Activated naive CD8-positive, alpha-beta T cell treated with anti-CD3 and anti-CD28 coated beads for 36 hours (primary cell): ENCODE measurements at places on chromosomes 5 and 9. TPM values are rescaled to one million over a fixed set of nuclear protein-coding genes. Genes with fewer than 3 reads are reported as not detected.

Gene KIF4B
- not detected for total RNA-seq

Gene ADCY2
- not detected for total RNA-seq

Gene LRRC14B
- total RNA-seq, result not detected

Gene HAVCR1
- total RNA-seq, result 0.22 TPM

Gene TGFBI
- total RNA-seq, result not detected

Gene WNT8A
- total RNA-seq, result not detected

Gene ADAMTS19
- total RNA-seq, result not detected

Gene BAAT
- 0.06 TPM for total RNA-seq

Gene ALDH1A1
- not detected for total RNA-seq

Gene ELOVL7
- total RNA-seq, result 0.31 TPM

Gene GPRIN1
- 1.7 TPM for total RNA-seq

DNA sequence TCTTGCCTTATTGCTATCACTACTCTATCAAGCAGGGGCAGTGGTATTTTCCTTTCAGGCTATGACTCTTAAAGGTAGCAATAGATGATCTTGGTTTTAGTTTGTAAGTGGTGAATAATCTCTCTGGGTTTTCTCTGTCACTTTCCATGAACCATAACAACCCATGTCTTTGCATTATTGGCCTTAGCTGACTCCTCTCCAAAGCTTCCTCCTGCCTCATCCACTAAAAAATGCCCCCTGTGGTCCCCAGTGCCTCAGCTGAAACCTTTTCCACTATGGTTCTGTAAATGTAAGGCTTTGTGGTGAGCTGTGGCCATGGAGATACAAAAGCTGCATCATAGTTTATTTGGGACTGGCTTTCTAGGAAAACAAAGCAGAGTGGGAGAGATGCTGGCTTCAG is 128.8 kb downstream of the GPBP1 start:
- H3K36me3 ChIP-seq, result no peaks in the 10 kb centered on the region
- peak overlapping the region; percentile 57 for H3K27ac ChIP-seq
- peaks cover 3% of the 10 kb centered on the region for H3K27me3 ChIP-seq
- H3K4me3 ChIP-seq, result no peak overlapping the region

DNA sequence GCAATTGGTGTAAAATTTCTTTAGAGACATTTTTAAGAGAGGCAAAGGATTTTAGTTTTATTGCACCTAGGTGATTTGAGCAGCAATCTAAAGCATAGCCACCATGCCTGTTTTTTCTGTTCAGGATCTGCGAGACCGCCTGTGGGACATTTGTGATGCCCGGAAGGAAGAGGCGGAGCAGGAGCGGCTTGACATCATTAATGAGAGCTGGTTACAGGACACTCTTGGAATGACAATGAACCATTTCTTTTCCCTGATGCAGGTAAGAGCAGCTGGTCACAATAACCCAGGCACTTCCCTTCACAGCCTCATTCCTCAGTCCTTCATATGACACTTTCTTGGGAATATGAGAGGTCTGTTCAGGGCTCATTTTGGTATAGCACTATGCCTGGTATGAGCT is 103.2 kb upstream of the IL7R start:
- peaks cover 15% of the 10 kb centered on the region for H3K4me1 ChIP-seq
- no peak for DNase-seq
- no peak overlapping the region for H3K4me3 ChIP-seq
- no peak overlapping the region for H3K27ac ChIP-seq

DNA sequence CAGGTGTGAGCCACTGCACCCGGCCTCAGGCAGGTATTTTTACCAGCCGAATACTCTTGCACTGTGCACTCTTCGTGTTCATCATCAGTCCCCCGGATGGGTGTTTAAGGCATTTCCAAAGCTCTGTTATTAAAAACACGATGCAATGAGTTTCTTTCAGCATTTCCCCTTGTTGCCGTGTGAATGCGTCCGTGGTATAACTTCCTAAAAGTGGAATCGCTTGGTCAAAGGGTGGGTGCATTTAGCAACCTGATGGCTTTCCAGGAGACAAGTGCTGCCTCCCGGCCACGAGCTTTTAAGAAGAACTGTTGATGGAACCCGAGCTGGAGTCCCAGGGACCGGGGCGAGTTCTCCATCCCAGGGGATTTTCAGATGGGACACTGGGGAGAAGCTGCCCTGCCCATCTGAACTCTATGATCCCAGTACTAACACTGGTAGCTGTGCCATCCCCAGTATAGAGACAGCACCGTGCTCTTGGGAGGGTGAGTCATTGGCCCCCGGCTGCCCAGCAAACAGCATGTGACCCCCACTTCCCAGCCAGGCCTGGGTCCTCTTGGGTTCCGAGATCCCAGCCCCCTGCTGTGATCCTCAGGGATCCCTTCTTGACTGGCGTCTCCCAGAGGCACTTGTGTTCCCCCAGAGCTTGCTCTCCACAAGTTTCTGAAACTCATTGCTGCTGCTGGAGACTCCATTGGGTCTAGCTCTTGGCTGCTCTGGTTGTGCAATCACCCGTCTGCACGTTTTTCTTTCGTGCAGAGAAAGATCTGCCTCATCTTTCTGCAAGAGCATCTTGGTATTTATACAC is 169.5 kb upstream of the IER5L start:
- peaks cover 17% of the 10 kb centered on the region for H3K4me1 ChIP-seq
- peaks cover 4% of the 10 kb centered on the region for H3K27me3 ChIP-seq
- DNase-seq, result no peak
- H3K4me3 ChIP-seq, result no peak overlapping the region

- H3K4me1 ChIP-seq, result peaks cover 21% of the 10 kb centered on the region
- peaks cover 11% of the 10 kb centered on the region for H3K36me3 ChIP-seq
- no peak for DNase-seq
- H3K4me3 ChIP-seq, result no peak overlapping the region
Observed at GRCh38 chr5:31860726-31861433, 221.9 kb downstream of the PDZD2 start.

GRCh38 chr9:95992536-95992935 is 117.0 kb downstream of the ERCC6L2 start:
- H3K27ac ChIP-seq, result peak overlapping the region; percentile 74
- no peaks in the 10 kb centered on the region for H3K27me3 ChIP-seq
- no peak for DNase-seq
- H3K36me3 ChIP-seq, result peaks cover 50% of the 10 kb centered on the region

- H3K27ac ChIP-seq, result no peak overlapping the region
- no peak overlapping the region for H3K4me3 ChIP-seq
- H3K27me3 ChIP-seq, result no peaks in the 10 kb centered on the region
Observed at GRCh38 chr5:45672271-45672670, 23.9 kb downstream of the HCN1 start.

- no peak for DNase-seq
- H3K36me3 ChIP-seq, result no peaks in the 10 kb centered on the region
- no peak overlapping the region for H3K4me3 ChIP-seq
- H3K27ac ChIP-seq, result no peak overlapping the region
- H3K27me3 ChIP-seq, result peaks cover 10% of the 10 kb centered on the region
Observed at GRCh38 chr9:131015876-131016397, 7.0 kb downstream of the LAMC3 start.

DNA sequence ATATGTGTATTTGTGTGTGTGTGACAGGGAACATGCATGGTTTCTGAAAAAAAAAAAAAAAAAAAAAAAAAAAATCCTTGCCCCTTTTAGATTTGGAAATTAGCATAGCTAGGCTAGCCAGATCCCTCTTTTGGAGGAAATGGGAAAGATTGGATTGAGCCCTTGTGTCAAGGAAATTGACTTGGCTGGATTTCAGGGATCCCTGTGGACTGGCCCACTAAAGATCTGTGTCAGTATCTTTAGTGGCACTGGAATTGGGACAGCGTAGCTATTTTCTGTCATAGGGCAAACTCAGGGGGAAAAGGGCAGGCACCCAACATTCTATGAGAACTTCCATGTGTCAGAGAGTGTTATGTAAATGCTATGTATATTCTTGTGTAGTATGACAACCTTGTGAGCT is 35.4 kb downstream of the SH3GL2 start:
- no peaks in the 10 kb centered on the region for H3K27me3 ChIP-seq
- no peak for DNase-seq
- H3K27ac ChIP-seq, result no peak overlapping the region
- H3K4me3 ChIP-seq, result no peak overlapping the region

DNA sequence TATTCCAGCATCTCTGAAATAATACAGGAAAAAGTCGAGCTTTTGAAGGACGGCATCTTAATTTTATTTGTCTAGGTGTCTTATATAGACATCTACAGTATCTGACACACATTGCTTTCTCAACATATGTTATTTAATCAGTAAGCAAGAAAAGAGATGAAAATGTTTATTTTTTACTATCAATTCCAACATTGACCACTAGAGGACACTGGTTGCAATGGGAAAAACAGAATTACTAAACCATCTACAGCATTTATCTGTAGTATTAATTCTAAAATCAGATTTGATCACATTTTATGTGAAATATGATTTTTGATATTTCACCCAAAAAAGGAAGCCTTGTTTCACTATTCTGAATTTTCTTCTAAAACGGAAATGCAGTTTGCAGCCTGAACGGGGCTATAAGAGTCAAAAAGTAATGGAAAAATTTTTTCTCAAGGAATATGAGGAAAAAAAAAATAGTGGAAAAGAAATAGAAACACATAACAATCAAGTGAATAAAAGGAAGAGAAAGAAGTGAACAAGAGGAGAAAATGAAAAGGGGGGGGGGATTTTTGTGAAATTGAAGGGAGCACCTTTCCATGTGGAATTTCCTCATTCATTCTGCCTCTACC is 98.6 kb downstream of the OSTF1 start:
- DNase-seq, result no peak
- no peak overlapping the region for H3K4me3 ChIP-seq
- H3K36me3 ChIP-seq, result peaks cover 6% of the 10 kb centered on the region
- no peaks in the 10 kb centered on the region for H3K27me3 ChIP-seq
- peaks cover 7% of the 10 kb centered on the region for H3K4me1 ChIP-seq
- H3K27ac ChIP-seq, result no peak overlapping the region

DNA sequence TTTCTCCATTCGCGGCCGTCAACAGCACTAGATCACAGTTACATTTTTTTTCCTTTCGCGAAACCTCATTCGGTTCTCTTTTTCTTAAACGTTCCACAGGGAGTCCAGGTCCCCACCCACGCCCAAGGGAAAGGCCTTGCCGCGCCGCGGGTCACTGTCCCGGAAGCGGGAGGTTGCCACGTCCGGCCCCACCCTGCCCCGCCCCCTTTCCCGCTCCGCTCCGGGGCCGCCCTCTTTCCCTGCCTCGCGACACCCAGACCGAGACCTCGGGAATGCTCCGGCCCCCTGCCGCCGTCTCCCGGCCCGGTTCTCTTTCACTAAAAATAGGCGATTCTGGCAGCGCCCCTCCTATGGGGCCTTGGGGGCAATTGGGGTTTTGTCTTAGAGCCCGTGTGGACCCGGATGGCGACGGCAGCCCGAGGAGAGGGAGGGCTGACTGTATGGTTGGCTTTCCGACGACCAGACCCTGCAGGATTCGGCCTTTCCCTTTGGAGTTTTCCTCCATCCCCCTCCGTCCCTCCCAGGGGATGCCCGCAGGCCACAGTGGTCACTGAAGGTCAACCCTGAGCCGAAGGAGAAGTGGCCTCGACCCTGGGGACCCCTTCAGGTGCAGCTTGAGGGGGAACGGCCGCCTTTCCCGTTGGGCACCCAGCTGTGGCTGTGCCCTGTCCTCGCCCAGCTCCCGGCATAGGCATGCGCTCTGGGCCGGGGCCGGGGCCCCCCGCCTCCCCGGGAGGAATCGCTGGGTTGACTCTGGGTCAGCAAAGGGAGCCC is 2.8 kb upstream of the RACK1 start:
- peaks cover 54% of the 10 kb centered on the region for H3K4me1 ChIP-seq
- H3K27ac ChIP-seq, result peak overlapping the region; percentile 99
- peak overlapping the region; percentile 95 for H3K4me3 ChIP-seq
- peaks cover 58% of the 10 kb centered on the region for H3K36me3 ChIP-seq
- H3K27me3 ChIP-seq, result peaks cover 6% of the 10 kb centered on the region
- peak; percentile 87 for DNase-seq

DNA sequence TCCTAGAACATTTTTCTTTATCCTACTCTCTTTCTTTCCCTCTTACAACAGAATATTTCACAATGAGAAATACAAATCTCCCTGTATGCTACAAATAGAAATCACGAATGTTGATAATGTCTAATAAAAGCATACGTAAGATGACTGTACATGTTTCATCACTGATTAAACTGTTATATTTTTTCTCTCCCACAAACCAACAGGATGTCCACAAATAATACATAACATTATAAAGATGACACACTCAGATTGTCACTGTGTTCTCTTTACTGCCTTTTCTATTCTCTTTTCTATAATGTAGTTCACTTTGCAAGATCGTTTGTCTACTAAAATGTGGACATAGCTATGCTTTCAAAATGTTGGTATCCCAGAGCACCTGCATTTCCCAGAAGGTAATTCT is 90.7 kb upstream of the PARP8 start:
- H3K27me3 ChIP-seq, result no peaks in the 10 kb centered on the region
- H3K27ac ChIP-seq, result no peak overlapping the region
- no peak for DNase-seq
- peaks cover 6% of the 10 kb centered on the region for H3K36me3 ChIP-seq
- peaks cover 15% of the 10 kb centered on the region for H3K4me1 ChIP-seq

- no peaks in the 10 kb centered on the region for H3K27me3 ChIP-seq
- H3K4me3 ChIP-seq, result no peak overlapping the region
- peaks cover 14% of the 10 kb centered on the region for H3K36me3 ChIP-seq
- DNase-seq, result no peak
- no peak overlapping the region for H3K27ac ChIP-seq
- peaks cover 5% of the 10 kb centered on the region for H3K4me1 ChIP-seq
Observed at GRCh38 chr9:74985041-74985440, 32.3 kb upstream of the C9orf40 start.

- no peaks in the 10 kb centered on the region for H3K36me3 ChIP-seq
- H3K4me3 ChIP-seq, result no peak overlapping the region
- DNase-seq, result no peak
Observed at GRCh38 chr5:73816656-73817420, 190.8 kb downstream of the ARHGEF28 start.

DNA sequence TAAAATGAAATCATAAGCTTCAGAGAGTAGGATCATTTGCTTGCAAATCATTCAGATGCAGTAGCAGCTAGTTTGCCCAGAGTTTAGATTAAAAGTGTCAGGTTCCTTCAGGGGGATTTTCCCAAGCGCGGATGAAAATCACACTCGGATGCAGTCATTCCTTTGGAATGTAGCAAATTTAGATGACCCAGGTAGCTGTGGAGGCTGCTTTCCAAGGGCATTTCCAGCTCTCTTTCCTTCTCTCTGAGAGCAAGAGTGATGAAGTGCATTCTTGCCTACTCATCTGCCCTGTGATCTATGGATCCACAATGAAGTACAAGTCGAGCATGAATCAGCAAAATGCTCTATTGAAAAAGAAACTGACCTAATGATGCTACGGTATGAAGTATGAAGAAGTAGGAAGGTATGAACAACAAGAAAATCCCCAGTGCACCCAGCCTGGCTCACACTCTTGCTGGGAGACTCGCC is 200.2 kb downstream of the PLK2 start:
- no peaks in the 10 kb centered on the region for H3K4me1 ChIP-seq
- H3K36me3 ChIP-seq, result no peaks in the 10 kb centered on the region
- no peak overlapping the region for H3K27ac ChIP-seq
- H3K4me3 ChIP-seq, result no peak overlapping the region
- H3K27me3 ChIP-seq, result no peaks in the 10 kb centered on the region

- H3K36me3 ChIP-seq, result peaks cover 16% of the 10 kb centered on the region
- no peaks in the 10 kb centered on the region for H3K27me3 ChIP-seq
- H3K4me1 ChIP-seq, result peaks cover 27% of the 10 kb centered on the region
- peak overlapping the region; percentile 88 for H3K4me3 ChIP-seq
- peak; percentile 32 for DNase-seq
Observed at GRCh38 chr9:35603506-35603985, 1.5 kb upstream of the TESK1 start.

- DNase-seq, result no peak
- H3K27ac ChIP-seq, result no peak overlapping the region
- H3K4me3 ChIP-seq, result no peak overlapping the region
Observed at GRCh38 chr9:9004810-9005209, 1205.2 kb upstream of the DMAC1 start.
